Aorta (tissue), 5 donors: ENCODE measurements at places on chromosomes 3 and 15. TPM values are rescaled to one million over a fixed set of nuclear protein-coding genes. Genes with fewer than 3 reads are reported as not detected.

The RASL12 gene
- 86.9 TPM for total RNA-seq

- DNase-seq: no peak
Observed at GRCh38 chr15:101031213-101031612, 112.1 kb downstream of the LRRK1 start.

The DAG1 gene
- 87.4 TPM for total RNA-seq

DNA sequence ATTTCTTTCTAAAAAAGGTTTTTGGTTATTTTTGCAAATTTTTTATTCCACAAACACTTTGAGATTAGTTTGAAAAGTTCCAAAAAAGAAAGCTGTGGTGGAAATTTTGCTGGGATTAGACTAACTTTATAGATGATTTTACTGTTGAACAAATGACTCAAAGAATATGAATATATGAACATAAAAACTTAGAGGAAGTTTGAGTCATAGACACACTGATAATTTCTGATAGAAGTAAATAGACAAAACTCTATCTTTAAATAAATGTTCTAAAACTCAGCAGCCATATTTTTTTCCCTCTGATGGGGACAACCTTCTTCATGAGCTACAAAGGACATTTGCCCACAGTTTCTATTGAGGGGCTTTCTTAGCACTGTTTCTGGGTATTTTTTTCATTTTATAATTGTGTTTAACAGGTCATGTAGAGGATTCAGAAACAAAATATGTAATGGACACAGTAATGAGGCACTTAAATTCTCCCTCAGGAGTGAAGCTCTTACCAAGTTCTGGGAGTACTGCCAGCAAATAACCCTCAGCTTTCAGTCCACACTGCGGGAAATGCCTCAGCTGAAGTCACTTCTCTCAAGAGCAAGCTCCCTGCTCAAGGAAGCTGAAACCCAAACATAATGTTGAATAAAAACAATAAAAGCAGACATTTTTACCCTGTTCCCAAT is 157.6 kb downstream of the NFKBIZ start:
- DNase-seq: peak; percentile 53

GRCh38 chr15:74400313-74400860 is 32.9 kb upstream of the CYP11A1 start:
- no peak for DNase-seq

The DISP2 gene
- 0.49 TPM for total RNA-seq
